Nephron progenitor cell (in vitro differentiated cells): ENCODE measurements at places on chromosomes 1 and 21.

DNA sequence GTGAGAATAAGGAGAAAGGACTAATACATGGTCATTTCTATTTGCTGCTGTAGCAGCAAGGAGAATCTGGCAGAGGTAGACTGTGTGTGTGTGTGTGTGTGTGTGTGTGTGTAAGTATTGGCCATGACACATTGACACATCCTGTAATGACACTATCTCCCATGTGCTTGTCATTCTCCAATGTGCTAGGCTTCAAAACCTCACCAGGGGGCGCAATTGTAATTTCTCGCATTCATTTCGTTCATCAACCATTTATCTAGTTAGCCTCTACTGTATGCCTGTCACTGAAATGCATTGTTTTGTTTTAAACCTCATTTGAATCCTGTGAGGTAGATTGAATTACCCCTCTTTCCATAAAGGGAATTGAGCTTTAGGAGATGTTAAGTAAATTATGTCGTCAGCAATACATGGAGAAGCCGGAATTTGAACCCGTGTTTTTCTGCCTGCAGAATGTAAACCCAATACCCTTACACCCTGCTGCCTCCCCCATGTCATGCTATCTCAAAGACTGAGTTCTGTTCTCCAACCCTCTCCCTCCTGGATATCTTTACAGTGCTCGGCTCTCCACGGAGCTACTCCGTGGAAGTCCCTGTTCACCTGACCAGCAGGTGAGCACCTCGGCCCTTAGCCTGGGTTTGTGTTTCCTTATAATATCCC, 100.8 kb downstream of the UCK2 start:
- peak; percentile 53 for DNase-seq
- H3K4me3 ChIP-seq = no peak overlapping the region
- peaks cover 13% of the 10 kb centered on the region for H3K27me3 ChIP-seq
- H3K36me3 ChIP-seq = no peaks in the 10 kb centered on the region

- DNase-seq = no peak
- no peaks in the 10 kb centered on the region for H3K4me1 ChIP-seq
- H3K36me3 ChIP-seq = peaks cover 49% of the 10 kb centered on the region
- H3K4me3 ChIP-seq = no peak overlapping the region
- H3K27me3 ChIP-seq = no peaks in the 10 kb centered on the region
- H3K27ac ChIP-seq = no peak overlapping the region
Measured at GRCh38 chr1:39540504-39541031, 36.0 kb downstream of the PABPC4 start.

DNA sequence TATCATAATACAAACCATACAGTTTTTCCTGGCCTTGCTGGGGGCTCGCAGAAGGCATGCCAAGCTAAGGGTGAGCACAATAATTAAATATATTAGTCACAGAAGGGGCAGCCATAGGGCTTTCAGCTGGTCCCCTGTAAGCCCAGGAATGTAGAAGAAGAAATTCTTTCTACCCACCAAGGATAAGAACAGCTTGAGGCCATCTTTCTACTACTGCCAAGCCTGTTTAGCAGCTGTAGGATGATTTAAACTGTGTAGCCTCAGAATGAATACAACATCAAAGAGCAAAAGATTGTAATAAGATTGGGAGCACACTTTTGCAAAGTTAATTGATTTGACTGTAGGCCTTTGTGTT, 171.5 kb downstream of the LRRC7 start:
- peaks cover 3% of the 10 kb centered on the region for H3K27me3 ChIP-seq
- H3K27ac ChIP-seq = no peak overlapping the region
- H3K36me3 ChIP-seq = peaks cover 5% of the 10 kb centered on the region
- DNase-seq = no peak
- H3K4me1 ChIP-seq = no peaks in the 10 kb centered on the region
- no peak overlapping the region for H3K4me3 ChIP-seq

GRCh38 chr1:51284487-51284954, 45.8 kb downstream of the TTC39A start:
- peaks cover 6% of the 10 kb centered on the region for H3K4me1 ChIP-seq
- H3K36me3 ChIP-seq = peaks cover 7% of the 10 kb centered on the region
- H3K4me3 ChIP-seq = no peak overlapping the region
- no peak for DNase-seq
- no peaks in the 10 kb centered on the region for H3K27me3 ChIP-seq
- H3K27ac ChIP-seq = no peak overlapping the region

DNA sequence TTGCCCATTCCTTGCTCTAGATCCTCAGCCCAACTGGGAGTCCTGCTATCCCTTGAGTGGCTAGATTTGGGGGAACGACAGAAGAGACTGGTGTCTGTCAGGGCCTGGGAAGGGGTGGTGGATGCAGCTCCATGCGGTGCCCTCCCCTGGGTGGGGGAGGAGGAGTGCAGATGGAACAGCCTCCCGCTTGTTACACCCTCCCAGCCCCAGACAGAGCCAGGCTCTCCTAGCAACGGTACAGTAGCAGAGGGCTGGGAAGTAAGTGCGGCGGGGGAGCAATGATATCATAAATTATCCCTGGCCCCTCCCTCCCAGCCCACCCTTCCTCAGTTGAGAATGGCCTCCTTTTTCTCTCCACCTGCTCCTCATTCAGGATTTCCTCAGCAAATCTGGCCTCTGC, 37.2 kb downstream of the RHBG start:
- H3K27ac ChIP-seq = no peak overlapping the region
- no peaks in the 10 kb centered on the region for H3K36me3 ChIP-seq
- no peak for DNase-seq
- peaks cover 97% of the 10 kb centered on the region for H3K27me3 ChIP-seq

DNA sequence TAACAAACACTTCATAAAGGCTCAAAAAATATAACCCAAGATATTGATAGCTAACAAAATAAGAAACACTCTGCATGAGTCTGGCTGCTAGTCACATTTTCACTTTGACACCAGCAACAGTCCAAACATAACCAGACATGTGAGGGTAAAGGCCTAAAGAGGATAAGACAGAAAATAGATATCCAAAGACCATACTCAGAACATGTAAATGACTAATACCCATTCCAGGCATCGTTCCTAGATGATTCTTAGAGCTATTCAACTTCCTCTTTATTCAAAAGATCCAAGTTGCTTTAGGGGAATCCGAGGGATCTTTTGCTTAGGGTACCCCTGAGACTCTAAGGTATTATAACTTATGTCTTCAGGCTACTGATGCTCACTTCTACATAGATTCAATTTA, 5.1 kb downstream of the COL24A1 start:
- H3K36me3 ChIP-seq = no peaks in the 10 kb centered on the region
- H3K27me3 ChIP-seq = peaks cover 52% of the 10 kb centered on the region
- H3K4me1 ChIP-seq = peaks cover 16% of the 10 kb centered on the region
- no peak for DNase-seq
- no peak overlapping the region for H3K4me3 ChIP-seq

GRCh38 chr1:10635085-10635896, 160.5 kb downstream of the PEX14 start:
- H3K4me3 ChIP-seq = no peak overlapping the region
- no peak for DNase-seq
- H3K36me3 ChIP-seq = no peaks in the 10 kb centered on the region

DNA sequence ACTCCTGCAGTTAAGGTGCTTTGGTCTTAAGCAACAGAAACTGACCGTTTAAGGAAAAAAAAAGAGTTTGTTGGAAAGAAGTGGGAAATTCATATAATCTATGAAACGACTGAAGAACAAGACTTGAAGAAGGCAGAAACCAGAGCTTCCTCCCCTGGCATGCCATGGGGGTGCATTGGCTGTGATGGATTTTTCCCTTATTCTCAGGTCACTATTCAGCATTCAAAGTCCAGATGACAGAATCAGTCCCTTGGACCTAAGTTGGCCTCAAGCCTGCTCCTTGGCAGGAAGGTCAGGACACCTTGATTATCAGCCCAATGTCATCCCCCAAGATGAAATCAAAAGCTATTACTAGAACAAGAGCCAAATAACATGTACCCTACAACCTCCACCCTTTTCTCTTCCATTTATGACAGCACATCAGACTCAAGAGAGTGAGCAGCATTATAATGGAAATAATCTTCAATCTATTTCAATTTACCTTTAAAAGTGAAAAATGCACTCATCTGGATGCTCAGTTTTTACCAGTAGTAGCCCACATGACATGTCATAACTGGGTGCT, 15.8 kb upstream of the TMEM9 start:
- peaks cover 60% of the 10 kb centered on the region for H3K4me1 ChIP-seq
- H3K27ac ChIP-seq = no peak overlapping the region
- peak overlapping the region; percentile 80 for H3K4me3 ChIP-seq
- H3K27me3 ChIP-seq = peaks cover 37% of the 10 kb centered on the region

GRCh38 chr1:46655848-46656247, 12.3 kb downstream of the ATPAF1 start:
- DNase-seq = no peak
- H3K4me1 ChIP-seq = peaks cover 13% of the 10 kb centered on the region
- no peak overlapping the region for H3K27ac ChIP-seq
- peaks cover 53% of the 10 kb centered on the region for H3K36me3 ChIP-seq
- no peak overlapping the region for H3K4me3 ChIP-seq

DNA sequence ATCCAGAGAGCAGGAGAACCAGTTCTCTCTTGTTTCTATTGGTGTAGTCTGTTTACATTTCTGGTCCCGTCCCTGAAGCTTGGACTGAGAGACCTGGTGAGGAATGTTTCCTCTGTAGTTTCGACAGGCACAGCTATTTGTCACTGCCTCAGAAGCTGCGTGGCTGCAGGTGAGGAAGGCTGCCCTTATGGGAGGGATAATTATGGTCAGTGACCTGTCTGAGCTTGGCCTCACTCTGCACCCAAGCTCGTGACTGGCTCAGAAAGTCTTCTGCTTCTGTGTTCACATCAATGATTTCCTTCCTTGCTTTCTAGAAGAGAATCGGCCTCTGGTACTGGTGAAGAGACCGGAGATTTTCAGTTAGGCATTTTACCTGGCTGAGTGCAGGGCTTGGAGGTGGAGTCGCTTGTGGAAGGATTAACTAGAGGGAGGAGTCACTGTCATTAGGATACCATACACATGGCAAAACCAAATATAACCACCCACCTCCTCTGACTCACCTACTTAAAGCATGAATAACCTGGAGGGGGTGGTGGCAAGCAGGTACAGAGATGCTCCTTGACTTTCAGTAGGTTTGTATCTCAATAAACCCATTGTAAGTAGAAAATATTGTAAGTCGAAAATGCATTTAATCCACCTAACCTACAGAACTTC, 19.9 kb upstream of the WDR26 start:
- H3K27ac ChIP-seq = peak overlapping the region; percentile 53
- peaks cover 27% of the 10 kb centered on the region for H3K4me1 ChIP-seq
- no peak for DNase-seq
- no peak overlapping the region for H3K4me3 ChIP-seq
- no peaks in the 10 kb centered on the region for H3K27me3 ChIP-seq

- peaks cover 55% of the 10 kb centered on the region for H3K4me1 ChIP-seq
- DNase-seq = no peak
- peak overlapping the region; percentile 24 for H3K4me3 ChIP-seq
- peak overlapping the region; percentile 88 for H3K27ac ChIP-seq
- H3K27me3 ChIP-seq = peaks cover 10% of the 10 kb centered on the region
Measured at GRCh38 chr1:12604114-12604874, 13.7 kb downstream of the DHRS3 start.

GRCh38 chr1:111214074-111214801, 13.3 kb upstream of the CHI3L2 start:
- peaks cover 3% of the 10 kb centered on the region for H3K27me3 ChIP-seq
- H3K27ac ChIP-seq = peak overlapping the region; percentile 36
- no peak for DNase-seq
- H3K4me1 ChIP-seq = peaks cover 31% of the 10 kb centered on the region
- no peak overlapping the region for H3K4me3 ChIP-seq
- H3K36me3 ChIP-seq = no peaks in the 10 kb centered on the region

DNA sequence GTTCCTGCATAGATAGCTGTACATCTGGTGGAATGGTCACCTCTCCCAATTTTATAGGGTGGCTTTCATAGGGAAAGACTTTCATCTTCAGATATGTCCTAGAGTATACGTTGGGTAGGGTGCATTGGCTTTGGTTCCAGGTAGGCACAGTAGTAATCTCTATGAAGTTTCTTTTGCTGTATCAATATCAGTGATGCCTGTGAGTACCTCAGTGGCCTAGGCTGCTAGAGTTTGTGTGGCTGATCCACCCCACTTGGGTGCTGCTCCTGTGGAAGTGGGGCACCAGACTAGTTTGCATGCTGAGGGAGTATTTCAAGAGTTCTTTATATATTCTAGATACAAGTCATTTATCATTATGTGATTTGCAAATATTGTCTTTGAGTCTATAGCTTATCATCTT, 370.5 kb upstream of the VAMP3 start:
- H3K27ac ChIP-seq = no peak overlapping the region
- no peaks in the 10 kb centered on the region for H3K27me3 ChIP-seq
- DNase-seq = no peak
- peaks cover 3% of the 10 kb centered on the region for H3K36me3 ChIP-seq
- peaks cover 11% of the 10 kb centered on the region for H3K4me1 ChIP-seq
- no peak overlapping the region for H3K4me3 ChIP-seq

DNA sequence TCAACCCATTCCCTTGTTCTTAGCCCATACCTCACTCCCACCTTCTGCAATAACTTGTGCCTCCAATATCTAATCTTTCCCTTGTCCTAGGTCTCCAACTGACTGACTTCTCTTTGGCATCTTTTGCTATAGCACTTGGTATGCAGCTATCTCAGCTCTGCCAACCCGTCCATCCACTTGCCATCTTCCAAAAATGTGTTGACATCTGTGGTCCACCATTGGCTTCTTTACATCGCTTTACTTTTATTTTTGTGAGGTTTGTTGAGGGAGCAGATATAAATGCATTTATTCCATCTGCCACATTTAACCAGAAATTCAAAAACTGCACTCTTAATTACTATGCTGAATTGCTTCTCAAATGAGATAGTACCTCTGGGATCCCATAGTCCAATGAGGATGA, 24.9 kb upstream of the PSMB2 start:
- H3K27me3 ChIP-seq = peaks cover 44% of the 10 kb centered on the region
- H3K27ac ChIP-seq = no peak overlapping the region
- no peak for DNase-seq
- no peak overlapping the region for H3K4me3 ChIP-seq

DNA sequence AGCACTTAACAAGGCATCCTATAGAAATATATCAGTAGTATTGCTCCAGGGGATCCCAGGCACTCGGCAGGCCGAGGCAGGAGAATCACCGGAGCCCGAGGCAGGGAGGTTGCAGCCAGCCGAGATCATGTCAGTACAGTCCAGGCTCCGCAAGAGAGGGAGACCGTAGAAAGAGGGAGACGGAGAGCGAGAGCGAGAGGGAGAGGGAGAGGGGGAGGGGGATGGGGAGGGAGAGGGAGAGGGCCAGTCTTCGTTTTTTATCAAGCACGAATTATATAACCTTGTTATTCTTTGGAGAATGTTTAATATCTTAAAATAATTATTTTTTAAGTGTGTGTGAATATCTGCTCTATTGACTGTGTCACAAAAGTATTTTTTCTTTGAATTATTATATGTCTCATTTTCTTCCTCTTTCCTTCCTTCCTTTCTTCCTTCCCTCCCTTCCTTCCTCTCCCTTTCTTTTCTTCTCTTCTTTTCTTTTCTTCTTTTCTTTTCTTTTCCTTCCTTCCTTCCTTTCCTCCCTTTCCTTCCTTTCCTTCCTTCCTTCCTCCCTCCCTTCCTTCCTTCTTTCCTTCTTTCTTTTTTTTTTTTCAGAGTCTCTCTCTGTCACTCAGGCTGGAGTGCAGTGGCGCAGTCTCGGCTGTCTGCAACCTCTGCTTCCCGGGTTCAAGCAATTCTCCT, 233.7 kb downstream of the SRGAP2C start:
- peak overlapping the region; percentile 7 for H3K4me3 ChIP-seq
- H3K27me3 ChIP-seq = peaks cover 14% of the 10 kb centered on the region
- H3K27ac ChIP-seq = no peak overlapping the region
- peak; percentile 17 for DNase-seq

- no peaks in the 10 kb centered on the region for H3K36me3 ChIP-seq
- H3K27ac ChIP-seq = no peak overlapping the region
- H3K4me3 ChIP-seq = no peak overlapping the region
- peaks cover 21% of the 10 kb centered on the region for H3K27me3 ChIP-seq
- DNase-seq = no peak
- H3K4me1 ChIP-seq = no peaks in the 10 kb centered on the region
Measured at GRCh38 chr1:180137776-180138175, 16.9 kb upstream of the QSOX1 start.
